Activated naive CD8-positive, alpha-beta T cell treated with anti-CD3 and anti-CD28 coated beads, Interleukin-2, amount 10 ng/mL, durations not matched to agents 7 days and 5 days (primary cell): ENCODE measurements at places on chromosomes 3 and 15.

DNA sequence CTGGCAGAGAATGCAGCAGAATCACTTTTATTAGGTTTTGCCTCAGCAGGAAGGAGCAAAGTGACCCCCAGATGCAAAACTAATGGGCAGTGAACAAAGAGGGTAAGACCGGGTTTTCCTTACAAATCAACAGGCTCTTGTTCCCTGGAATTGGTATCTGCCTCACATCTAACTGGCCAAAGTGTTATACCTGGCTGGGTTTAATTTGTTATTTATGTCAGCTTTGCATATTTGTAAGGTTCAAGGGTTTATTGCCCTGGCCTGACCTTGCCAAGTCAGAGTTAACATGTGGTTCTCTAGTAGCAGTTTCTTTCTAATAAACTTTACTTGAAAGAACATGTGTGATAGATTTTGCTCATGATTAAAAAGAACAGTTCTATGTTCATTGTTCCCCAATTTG lies 431.7 kb upstream of the NR2F2 start:
- DNase-seq = no peak

DNA sequence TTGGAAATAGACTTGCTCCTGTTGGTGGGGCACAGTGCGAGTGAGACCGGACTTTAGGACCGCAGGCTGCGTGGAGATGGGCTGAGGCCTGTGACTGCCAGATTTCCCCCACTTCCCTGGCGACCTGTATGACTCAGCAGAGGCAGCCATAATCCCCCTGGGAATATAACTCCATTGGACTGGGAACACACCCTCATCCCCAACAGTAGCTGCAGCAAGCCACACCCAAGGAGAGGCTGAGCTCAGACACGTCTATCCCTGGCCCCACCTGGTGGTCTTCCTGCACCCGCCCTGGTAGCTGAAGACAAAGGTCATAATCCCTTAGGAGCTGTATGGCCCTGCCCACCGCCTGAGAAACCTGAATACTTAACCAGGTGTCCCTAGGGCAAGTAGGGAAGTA lies 42.6 kb downstream of the DZIP1L start:
- no peak for DNase-seq

DNA sequence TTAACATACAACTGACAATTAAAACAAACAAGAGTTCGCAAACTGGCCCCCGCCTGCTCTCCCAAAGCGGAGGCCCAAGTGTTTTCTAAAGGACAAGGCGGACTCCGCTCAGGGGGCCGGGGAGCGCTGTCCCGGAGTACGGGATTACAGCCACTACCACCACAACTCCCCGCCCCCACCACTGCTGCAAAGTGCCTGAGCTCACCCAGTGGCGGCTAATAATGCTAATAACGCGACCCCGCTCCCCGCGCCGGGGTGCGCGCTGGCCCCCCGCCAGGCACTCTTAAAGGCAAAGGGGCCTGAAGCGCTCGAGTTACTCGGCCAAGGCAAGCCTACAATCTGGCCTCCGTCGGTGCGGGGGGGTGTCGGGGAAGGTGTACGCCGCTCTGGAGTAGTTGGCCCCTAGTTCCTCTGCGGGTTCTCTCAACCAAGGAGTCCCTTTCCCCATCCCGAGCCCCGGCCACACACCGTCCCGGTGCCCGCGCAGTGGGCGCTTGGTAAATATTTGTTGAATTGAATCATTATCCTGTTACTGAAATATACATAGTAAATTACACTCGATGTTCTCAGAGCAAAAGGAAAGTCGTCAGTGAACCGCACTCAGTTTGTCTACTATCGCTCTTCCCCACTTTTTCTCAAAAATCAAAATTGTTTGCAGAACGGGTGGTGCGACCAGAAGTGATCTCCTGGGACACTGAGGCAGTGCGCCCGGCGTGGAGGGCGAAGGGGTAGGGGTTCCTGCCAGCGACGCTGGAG lies 827 bp downstream of the WNT5A start:
- DNase-seq = no peak

GRCh38 chr3:123313889-123314288 lies 112.1 kb downstream of the SEC22A start:
- DNase-seq = no peak
